ENCODE measurements at places on chromosomes 11 and 22.

- H3K36me3 ChIP-seq: no peaks in the 10 kb centered on the region
- no peak overlapping the region for H3K4me3 ChIP-seq
- H3K4me1 ChIP-seq: no peaks in the 10 kb centered on the region
These were observed 109.2 kb downstream of the CSNK2A3 start for GRCh38 chr11:11243590-11244469.

GRCh38 chr11:9038541-9038940, 34.7 kb upstream of the NRIP3 start:
- DNase-seq: no peak
- no peak overlapping the region for H3K4me3 ChIP-seq
- H3K27me3 ChIP-seq: no peaks in the 10 kb centered on the region

- H3K4me1 ChIP-seq: no peaks in the 10 kb centered on the region
- no peaks in the 10 kb centered on the region for H3K27me3 ChIP-seq
- no peak overlapping the region for H3K27ac ChIP-seq
These were observed 190.9 kb upstream of the SORL1-AS1 start for GRCh38 chr11:121643479-121644186.

DNA sequence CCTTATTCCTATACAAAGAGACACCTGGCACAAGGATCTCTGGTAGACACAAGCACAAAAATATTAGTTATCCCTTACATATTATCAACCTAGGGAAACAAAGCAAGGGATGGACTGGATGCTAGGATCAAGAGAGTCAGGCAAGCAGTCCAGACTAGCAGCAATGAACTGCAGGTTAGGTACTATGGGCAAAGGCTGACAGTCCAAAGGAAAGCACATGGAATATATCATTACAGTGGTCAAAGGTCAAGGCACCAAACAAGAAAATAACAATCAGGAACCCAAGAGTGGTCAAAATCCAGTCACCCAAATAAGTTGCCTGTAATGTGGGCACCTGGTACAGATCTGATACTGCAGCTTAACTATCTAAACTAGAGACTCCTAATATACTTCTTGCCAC, 77.7 kb downstream of the TTC28 start:
- no peaks in the 10 kb centered on the region for H3K27me3 ChIP-seq
- H3K27ac ChIP-seq: no peak overlapping the region
- no peak overlapping the region for H3K4me3 ChIP-seq
- no peaks in the 10 kb centered on the region for H3K4me1 ChIP-seq

DNA sequence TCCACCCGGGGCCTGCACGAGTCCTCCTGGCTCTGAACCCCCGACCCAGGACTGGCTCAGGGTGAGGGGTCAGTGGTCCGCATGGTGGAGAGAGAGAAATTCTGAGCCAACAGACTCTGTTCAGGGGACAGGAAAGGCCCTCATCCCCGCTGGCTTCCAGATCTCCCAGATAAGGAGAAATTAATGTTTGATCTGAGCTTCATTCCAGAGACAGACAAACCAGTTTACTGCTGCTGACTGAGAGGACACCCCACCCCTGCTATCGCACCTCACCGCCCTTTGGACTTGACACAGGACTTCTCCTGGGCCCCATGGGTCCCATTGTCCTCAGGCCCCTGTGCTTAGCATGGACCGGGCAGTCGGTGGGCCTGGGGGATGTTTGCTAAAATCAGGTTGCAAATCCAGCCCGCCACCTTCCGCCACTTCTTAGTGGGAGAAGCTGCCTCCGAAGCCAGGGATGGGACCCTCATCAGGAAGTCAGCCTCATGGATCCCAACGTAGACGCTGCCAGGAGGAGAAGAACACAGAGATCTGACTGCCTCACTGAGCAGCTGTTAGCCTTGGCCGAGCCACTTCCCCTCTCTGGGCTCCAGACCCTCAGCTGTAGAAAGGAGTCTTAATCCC, 11.2 kb upstream of the UPK3A start:
- no peaks in the 10 kb centered on the region for H3K4me1 ChIP-seq
- H3K4me3 ChIP-seq: no peak overlapping the region
- no peak overlapping the region for H3K27ac ChIP-seq
- DNase-seq: no peak
- H3K36me3 ChIP-seq: no peaks in the 10 kb centered on the region

GRCh38 chr11:105071089-105071732, 26.1 kb upstream of the CARD16 start:
- no peaks in the 10 kb centered on the region for H3K36me3 ChIP-seq
- no peak for DNase-seq
- no peaks in the 10 kb centered on the region for H3K27me3 ChIP-seq
- H3K4me1 ChIP-seq: no peaks in the 10 kb centered on the region
- H3K4me3 ChIP-seq: no peak overlapping the region

GRCh38 chr22:41739576-41739975, 40.3 kb downstream of the MEI1 start:
- H3K4me1 ChIP-seq: no peaks in the 10 kb centered on the region
- H3K27me3 ChIP-seq: no peaks in the 10 kb centered on the region
- no peak overlapping the region for H3K4me3 ChIP-seq
- H3K36me3 ChIP-seq: no peaks in the 10 kb centered on the region

DNA sequence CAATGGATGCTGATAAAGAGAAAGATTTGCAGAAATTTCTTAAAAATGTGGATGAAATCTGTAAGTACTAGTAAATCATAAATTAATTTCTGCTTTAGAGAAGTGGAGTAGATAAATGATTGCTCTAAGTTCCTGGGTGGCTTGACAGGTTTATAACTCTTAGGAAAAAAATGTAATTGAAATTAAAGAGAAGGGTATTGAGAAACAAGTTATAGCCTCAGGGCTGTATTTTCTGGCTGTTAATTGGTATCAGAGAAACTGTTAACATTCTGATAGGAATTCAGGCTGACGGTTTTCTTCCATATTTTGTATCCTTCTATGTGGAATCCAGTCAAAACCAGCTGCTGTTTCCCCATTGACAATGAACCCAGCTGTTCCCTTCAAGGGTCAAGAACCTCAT, 1.9 kb downstream of the TTC12 start:
- H3K4me3 ChIP-seq: no peak overlapping the region
- peaks cover 4% of the 10 kb centered on the region for H3K4me1 ChIP-seq
- no peak for DNase-seq
- no peaks in the 10 kb centered on the region for H3K27me3 ChIP-seq

- no peaks in the 10 kb centered on the region for H3K27me3 ChIP-seq
- H3K4me3 ChIP-seq: no peak overlapping the region
- H3K27ac ChIP-seq: no peak overlapping the region
- H3K36me3 ChIP-seq: no peaks in the 10 kb centered on the region
- H3K4me1 ChIP-seq: peaks cover 14% of the 10 kb centered on the region
These were observed 31.7 kb upstream of the P2RY2 start for GRCh38 chr11:73186294-73186850.

GRCh38 chr11:33668468-33668825, 32.2 kb downstream of the C11orf91 start:
- no peaks in the 10 kb centered on the region for H3K4me1 ChIP-seq
- H3K27me3 ChIP-seq: no peaks in the 10 kb centered on the region
- H3K4me3 ChIP-seq: no peak overlapping the region
- no peaks in the 10 kb centered on the region for H3K36me3 ChIP-seq
- no peak overlapping the region for H3K27ac ChIP-seq
- DNase-seq: no peak

DNA sequence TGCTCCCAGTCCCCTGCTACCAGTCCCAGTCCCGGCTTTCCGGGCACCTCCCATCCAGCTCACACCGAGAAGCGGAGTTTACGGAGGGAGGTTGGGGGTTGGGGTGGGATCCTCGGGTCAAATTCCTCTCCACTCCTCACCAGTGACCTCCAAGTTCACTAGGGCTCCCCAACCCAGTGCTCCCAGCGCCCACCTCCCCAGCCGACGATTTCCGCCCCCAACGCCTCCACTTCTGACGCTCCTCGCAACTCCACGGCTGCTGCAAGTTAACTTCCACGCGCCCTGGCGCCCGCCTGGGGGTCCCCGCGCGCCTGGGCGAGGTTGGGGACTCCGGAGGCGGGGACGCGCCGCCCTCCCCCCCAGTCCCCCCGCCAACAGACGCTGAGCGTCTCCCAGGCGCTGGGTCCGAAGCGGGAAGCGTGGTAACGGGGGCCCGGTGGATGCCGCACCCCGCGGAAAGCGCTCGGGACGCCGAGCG, 526 bp downstream of the TPST2 start:
- peak; percentile 16 for DNase-seq
- no peaks in the 10 kb centered on the region for H3K36me3 ChIP-seq
- no peaks in the 10 kb centered on the region for H3K27me3 ChIP-seq
- H3K27ac ChIP-seq: peak overlapping the region; percentile 16
- H3K4me3 ChIP-seq: peak overlapping the region; percentile 93

- H3K4me3 ChIP-seq: no peak overlapping the region
- H3K36me3 ChIP-seq: no peaks in the 10 kb centered on the region
- H3K27me3 ChIP-seq: no peaks in the 10 kb centered on the region
- no peaks in the 10 kb centered on the region for H3K4me1 ChIP-seq
- no peak overlapping the region for H3K27ac ChIP-seq
These were observed 41.6 kb downstream of the C11orf71 start for GRCh38 chr11:114358716-114359115.

DNA sequence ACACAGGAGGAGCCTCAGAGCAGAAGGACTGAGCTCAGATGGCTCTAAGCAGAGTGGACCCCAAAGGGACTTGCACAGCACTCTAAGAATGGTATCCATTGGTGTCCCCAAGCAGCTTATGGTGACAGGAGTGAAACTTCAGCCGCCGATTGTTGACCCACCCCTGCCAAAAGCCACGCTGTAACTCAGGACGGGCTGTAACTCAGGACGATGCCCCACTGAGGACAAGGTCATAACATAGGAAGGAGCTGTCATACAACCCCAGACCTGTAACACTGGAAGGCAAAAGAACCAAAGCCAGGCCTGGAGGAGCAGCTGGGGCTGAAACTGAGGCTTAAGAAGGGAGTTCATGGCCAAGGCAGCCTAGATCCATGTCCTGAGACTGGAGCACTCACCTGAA, 14.2 kb downstream of the CD59 start:
- peaks cover 25% of the 10 kb centered on the region for H3K4me1 ChIP-seq
- no peak overlapping the region for H3K27ac ChIP-seq
- no peak for DNase-seq
- H3K27me3 ChIP-seq: no peaks in the 10 kb centered on the region
- H3K4me3 ChIP-seq: no peak overlapping the region

- no peak overlapping the region for H3K4me3 ChIP-seq
- no peaks in the 10 kb centered on the region for H3K36me3 ChIP-seq
- DNase-seq: no peak
- no peak overlapping the region for H3K27ac ChIP-seq
These were observed 3.0 kb downstream of the KIF18A start for GRCh38 chr11:28104984-28105383.

DNA sequence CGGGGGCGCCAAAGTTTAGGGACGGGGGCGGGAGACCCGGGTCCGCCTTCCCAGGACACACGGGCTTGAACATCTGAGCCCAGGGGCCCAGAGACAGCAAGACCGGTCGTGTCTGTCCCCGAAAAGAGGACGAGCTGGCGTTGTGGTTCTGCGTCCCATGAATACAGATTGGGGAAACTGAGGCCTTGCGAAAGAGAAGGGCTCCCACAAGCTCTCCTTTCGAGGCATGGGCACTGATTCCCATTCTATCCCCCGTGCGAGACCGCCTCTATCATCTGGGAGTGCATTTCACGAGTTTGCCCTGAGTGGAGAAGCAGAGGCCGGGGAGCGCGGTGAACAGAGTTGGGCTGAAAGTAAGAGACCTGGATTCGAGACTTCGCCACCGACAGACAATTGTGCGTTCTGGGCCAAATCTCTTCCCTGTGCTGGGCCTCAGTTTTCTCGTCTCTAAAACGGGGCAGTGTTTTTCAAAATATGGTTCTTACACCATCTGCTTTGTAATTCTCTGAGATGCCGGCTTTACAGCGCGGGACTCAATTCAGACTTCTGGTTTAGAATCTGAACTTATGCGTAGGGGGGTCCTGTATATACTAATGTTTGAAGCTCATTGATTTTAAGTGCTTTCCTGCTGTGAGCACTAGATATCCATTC, 471 bp downstream of the RNF185 start:
- peaks cover 8% of the 10 kb centered on the region for H3K4me1 ChIP-seq
- no peak for DNase-seq
- no peaks in the 10 kb centered on the region for H3K36me3 ChIP-seq
- H3K4me3 ChIP-seq: peak overlapping the region; percentile 93
- peak overlapping the region; percentile 79 for H3K27ac ChIP-seq

DNA sequence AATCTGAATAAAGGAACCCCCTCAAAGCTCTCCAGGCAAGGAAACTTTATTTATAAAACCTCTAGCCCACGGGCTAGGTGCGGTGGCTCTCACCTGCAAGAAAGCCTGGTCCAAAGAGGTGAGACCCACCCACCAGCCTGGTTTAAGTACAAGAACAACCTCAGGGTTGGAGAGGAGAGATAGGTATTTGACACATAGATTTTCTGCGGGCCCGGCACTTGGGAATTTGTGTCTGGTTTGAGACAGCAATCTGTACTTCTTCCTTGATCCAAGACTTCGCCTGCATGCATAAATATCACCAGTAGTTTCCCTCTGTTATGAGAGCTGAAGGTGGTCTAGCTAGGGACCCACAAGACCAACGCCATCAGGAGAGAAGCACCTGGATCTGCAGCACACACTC, 73.2 kb upstream of the CAPRIN1 start:
- no peaks in the 10 kb centered on the region for H3K36me3 ChIP-seq
- DNase-seq: no peak
- H3K27me3 ChIP-seq: no peaks in the 10 kb centered on the region
- no peak overlapping the region for H3K4me3 ChIP-seq
- no peaks in the 10 kb centered on the region for H3K4me1 ChIP-seq
- no peak overlapping the region for H3K27ac ChIP-seq

DNA sequence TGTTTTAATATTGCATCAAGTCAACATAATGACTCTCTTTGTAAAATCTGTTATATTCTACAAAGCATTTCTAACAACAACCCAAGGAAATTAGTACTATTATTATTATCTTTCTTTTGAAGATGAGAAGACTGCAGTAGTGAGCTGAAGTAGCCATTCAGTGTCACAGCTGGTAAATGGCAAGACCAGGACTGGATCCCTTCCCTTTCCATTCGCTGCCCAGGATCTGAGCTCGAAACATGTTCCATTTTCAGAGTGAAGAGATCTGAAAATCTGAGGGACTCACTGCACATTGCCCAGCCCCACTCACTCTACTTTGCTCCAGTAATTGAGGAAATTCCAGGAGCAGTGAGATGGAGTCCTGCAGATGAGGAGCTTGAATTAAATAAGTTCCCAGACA, 240.0 kb upstream of the BLID start:
- no peaks in the 10 kb centered on the region for H3K4me1 ChIP-seq
- H3K27me3 ChIP-seq: no peaks in the 10 kb centered on the region
- no peak for DNase-seq

DNA sequence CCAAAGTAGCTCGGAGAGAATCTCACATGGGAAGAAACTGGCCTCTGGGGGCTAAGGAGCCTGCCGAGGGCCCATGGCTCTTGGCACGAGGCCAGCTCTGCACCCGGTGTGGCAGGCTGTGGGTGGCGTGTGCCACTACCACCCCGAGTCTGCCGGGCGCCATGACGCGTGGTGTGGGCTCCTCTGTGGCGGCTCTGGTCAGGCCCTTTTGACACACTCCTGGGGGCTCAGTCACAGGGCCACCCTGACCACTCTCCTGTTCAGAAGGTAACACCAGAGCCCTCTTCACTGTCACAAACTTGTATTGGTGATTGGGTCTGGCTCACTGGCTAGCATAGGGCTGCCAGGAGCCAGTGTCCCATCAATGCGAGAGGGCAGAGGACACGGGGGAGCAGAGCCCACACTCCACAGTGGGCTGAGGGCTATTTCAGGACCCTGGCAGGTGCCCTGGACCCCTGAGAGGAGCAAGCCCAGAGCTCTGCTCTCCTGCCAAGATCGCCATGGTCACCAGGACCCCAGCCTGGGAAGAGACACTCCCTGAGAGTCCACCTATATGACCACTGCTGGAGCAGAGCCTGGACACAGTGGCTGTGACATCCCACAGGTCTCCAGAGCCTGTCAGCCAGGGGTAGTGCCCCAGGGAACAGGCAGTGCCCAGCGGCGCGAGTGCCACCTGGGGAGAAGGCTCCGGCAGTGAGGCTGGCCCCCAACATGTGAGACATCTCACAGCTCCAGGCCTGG, 8.6 kb upstream of the PPM1F start:
- no peaks in the 10 kb centered on the region for H3K4me1 ChIP-seq
- H3K27ac ChIP-seq: no peak overlapping the region
- H3K27me3 ChIP-seq: no peaks in the 10 kb centered on the region
- no peak overlapping the region for H3K4me3 ChIP-seq

Data from ovary (tissue), 10 donors.